ENCODE measurements at places on chromosomes 6 and 20.

DNA sequence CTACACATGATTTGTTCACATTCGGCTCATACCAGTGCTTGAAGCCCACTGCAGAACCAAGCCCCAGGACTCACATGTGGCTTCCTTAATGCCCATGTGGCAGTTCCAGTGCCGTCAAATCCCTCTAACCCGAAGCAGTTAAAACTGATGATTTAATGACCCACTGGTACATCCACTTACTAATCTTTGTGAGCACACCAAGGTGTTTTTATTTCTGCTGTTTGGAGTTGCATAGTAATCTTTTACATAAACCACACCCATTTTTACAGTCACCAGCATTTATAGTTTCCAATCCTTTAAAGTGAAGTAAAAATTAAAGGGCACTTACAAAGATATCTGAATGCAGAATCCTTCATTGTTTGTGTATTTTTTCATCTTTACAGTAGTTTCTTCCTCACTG lies 232.0 kb downstream of the ANKRD60 start:
- no peak overlapping the region for H3K4me3 ChIP-seq
- DNase-seq: no peak
- H3K4me1 ChIP-seq: no peaks in the 10 kb centered on the region

GRCh38 chr6:166635013-166635970 lies 8.2 kb upstream of the RPS6KA2 start:
- H3K36me3 ChIP-seq: no peaks in the 10 kb centered on the region
- no peak for DNase-seq
- peaks cover 17% of the 10 kb centered on the region for H3K4me1 ChIP-seq
- H3K4me3 ChIP-seq: no peak overlapping the region
- H3K27ac ChIP-seq: peak overlapping the region; percentile 61

DNA sequence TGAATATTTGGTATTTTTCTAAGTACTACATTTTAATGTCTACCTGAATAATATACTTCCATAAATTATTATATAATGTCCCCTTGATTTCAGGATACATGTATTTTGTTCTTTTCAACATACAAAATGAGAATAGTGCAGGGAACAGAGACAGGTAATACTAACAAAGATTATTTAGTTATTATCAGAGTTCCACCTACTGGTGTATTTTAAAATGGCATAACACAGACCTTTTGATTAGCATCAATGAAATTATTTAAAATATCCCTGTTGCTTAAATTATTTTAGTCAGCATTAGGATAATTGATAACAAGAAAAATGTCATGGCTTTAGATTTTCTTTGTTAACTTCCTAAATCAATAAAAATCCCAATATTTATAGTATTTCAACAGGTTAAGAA lies 184.0 kb downstream of the PRDM13 start:
- DNase-seq: no peak
- H3K4me1 ChIP-seq: 0 out of 2 replicates have a peak, but pooled peaks cover 8% of the 10 kb centered on the region
- no peaks in the 10 kb centered on the region for H3K27me3 ChIP-seq

GRCh38 chr6:139990026-139990686 lies 615.7 kb upstream of the CITED2 start:
- no peaks in the 10 kb centered on the region for H3K4me1 ChIP-seq
- H3K4me3 ChIP-seq: no peak overlapping the region
- H3K27me3 ChIP-seq: no peaks in the 10 kb centered on the region
- DNase-seq: no peak

- DNase-seq: no peak
- H3K27ac ChIP-seq: no peak overlapping the region
Measured at GRCh38 chr6:117617210-117618035, 15.1 kb upstream of the GOPC start.

GRCh38 chr6:130203370-130203769 lies 19.4 kb downstream of the SAMD3 start:
- H3K4me3 ChIP-seq: peak overlapping the region; percentile 32
- H3K36me3 ChIP-seq: no peaks in the 10 kb centered on the region
- H3K27me3 ChIP-seq: no peaks in the 10 kb centered on the region
- DNase-seq: peak; percentile 41
- H3K4me1 ChIP-seq: peaks cover 25% of the 10 kb centered on the region
- peak overlapping the region; percentile 75 for H3K27ac ChIP-seq

GRCh38 chr6:16592223-16592911 lies 168.9 kb downstream of the ATXN1 start:
- no peaks in the 10 kb centered on the region for H3K27me3 ChIP-seq
- peak overlapping the region; percentile 61 for H3K27ac ChIP-seq
- H3K4me1 ChIP-seq: peaks cover 25% of the 10 kb centered on the region
- H3K4me3 ChIP-seq: peak overlapping the region; percentile 21
- no peak for DNase-seq
- no peaks in the 10 kb centered on the region for H3K36me3 ChIP-seq

- H3K4me1 ChIP-seq: no peaks in the 10 kb centered on the region
- H3K27me3 ChIP-seq: no peaks in the 10 kb centered on the region
- H3K36me3 ChIP-seq: no peaks in the 10 kb centered on the region
- DNase-seq: peak; percentile 7
Measured at GRCh38 chr20:47150403-47151152, 205.9 kb downstream of the ZMYND8 start.

- H3K4me1 ChIP-seq: no peaks in the 10 kb centered on the region
- no peak overlapping the region for H3K4me3 ChIP-seq
- H3K36me3 ChIP-seq: no peaks in the 10 kb centered on the region
- DNase-seq: no peak
Measured at GRCh38 chr20:50865591-50865990, 65.6 kb downstream of the ADNP start.

DNA sequence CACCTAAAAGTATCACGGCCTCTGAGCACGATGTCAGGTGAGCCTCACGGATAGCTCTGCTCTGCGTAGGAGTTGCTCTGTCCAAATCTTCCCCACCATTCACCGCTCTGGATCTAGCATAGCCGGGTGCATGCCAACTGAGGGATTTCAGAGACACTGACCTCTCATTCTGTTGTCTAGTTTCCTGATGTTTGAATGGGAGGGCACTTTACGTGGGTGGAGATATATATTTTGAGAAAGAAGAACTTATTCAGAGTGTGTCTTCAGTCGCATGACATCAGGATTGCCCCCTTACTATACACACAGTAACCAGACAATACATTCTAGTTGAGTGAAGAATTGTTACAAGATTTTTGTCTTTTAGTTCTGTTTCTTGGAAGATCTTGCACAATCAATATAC lies 96.5 kb upstream of the CITED2 start:
- DNase-seq: no peak
- H3K4me1 ChIP-seq: no peaks in the 10 kb centered on the region
- H3K4me3 ChIP-seq: no peak overlapping the region
- H3K27ac ChIP-seq: no peak overlapping the region
- no peaks in the 10 kb centered on the region for H3K27me3 ChIP-seq

DNA sequence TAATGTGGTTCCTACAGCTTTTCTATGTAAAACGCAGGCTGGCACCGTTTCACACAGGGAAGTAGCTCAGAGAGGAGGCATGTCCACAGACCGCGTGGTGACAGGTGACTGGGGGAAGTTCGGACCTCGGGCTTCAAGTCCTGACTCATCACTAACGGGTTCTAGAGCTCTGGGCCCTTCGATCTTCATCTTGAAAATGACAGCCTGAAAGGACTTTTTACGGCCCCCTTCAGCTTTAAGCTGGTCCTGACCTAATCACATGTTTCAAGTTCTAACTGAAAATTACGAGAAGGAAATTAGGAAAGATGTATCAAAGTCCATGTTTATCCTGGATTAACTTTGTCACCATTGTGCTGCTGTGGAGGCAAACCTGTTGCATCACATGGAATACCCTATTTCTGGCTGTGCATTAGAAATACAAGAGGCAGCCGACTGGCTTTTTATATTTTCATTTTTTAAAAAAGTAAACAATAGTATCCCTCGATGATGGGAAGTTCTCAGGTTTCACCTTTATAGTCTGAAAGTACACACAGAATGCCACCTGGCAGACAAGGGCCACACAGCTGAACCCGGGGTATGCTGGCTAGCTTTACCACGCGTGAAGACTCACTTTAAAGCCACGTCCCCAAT lies 2.0 kb downstream of the MAN1A1 start:
- peak; percentile 76 for DNase-seq
- H3K36me3 ChIP-seq: no peaks in the 10 kb centered on the region
- H3K27me3 ChIP-seq: no peaks in the 10 kb centered on the region
- H3K27ac ChIP-seq: peak overlapping the region; percentile 86
- peaks cover 29% of the 10 kb centered on the region for H3K4me1 ChIP-seq

- H3K27ac ChIP-seq: no peak overlapping the region
- no peaks in the 10 kb centered on the region for H3K36me3 ChIP-seq
Measured at GRCh38 chr6:118740372-118740771, 89.0 kb upstream of the CEP85L start.

- no peaks in the 10 kb centered on the region for H3K27me3 ChIP-seq
- H3K27ac ChIP-seq: no peak overlapping the region
- DNase-seq: no peak
- H3K4me3 ChIP-seq: no peak overlapping the region
- 0 out of 2 replicates have a peak, but pooled peaks cover 2% of the 10 kb centered on the region for H3K4me1 ChIP-seq
Measured at GRCh38 chr20:50541606-50542041, 31.4 kb downstream of the PTPN1 start.

GRCh38 chr20:43055181-43055884 lies 134.4 kb downstream of the PTPRT start:
- no peaks in the 10 kb centered on the region for H3K27me3 ChIP-seq
- no peak overlapping the region for H3K4me3 ChIP-seq
- no peak for DNase-seq
- H3K36me3 ChIP-seq: no peaks in the 10 kb centered on the region
- H3K4me1 ChIP-seq: no peaks in the 10 kb centered on the region

Measured in MM.1S (cell line).